Muscle of leg (tissue), 16 donors: ENCODE measurements at places on chromosomes 4 and X. TPM values are rescaled to one million over a fixed set of nuclear protein-coding genes. Genes with fewer than 3 reads are reported as not detected.

The KDR gene
- 60.7 TPM for polyA plus RNA-seq

The ZNF141 gene
- polyA plus RNA-seq, result 10.8 TPM

DNA sequence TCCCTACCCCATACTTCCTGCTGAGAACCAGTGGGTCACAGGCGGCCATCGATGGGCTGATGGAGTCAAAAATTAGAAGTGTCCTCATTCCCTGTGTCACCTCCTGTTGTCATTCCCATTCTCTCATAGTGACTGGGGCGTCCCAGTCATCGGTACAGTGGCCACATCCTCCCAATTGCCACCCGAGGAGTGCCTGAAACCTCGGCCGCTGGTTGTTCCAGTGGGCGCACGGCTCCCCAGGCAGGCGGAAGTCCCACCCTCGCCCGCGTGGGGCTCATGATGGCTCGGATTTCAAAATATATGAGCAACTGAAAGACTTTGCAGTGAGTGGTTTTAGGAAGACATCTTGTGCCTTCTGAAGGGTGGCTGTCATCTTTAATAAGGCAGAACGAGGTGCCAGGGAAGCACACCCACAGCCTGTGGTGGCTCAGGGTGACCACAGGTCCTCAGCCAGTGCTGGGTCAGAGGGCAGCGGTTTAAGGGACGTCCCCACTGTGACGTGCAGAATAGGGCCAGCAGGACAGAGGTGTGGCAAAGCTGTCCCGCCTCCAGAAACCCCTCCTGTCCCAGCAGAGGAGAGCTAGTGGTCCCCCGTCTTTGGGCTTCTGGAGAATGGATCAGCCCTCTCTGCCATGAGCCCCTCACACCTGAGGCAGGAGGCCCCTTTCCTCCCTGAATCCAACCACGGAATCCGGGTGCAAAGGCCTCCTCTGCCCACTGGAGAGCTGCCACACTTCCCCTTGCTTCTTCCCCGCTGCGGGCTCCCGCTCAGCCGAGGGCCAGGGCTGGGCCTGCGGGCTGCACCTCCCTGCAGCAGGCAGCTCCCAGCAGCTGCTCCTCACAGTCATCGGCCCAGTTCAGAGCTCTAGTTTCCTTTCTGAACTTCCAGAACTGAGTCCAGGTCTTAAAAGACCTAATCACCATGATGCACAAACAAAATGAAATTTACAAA, 90.4 kb downstream of the ABLIM2 start:
- no peak for DNase-seq

The KLHL5 gene
- 17.0 TPM for polyA plus RNA-seq

- no peak for DNase-seq
Measured at GRCh38 chr4:57162499-57163019, 52.4 kb upstream of the IGFBP7 start.

GRCh38 chrX:68419975-68420374, 13.3 kb downstream of the OPHN1 start:
- peak; percentile 27 for DNase-seq

- DNase-seq, result no peak
Measured at GRCh38 chr4:98749206-98749605, 90.8 kb upstream of the TSPAN5 start.

The YY2 gene
- polyA plus RNA-seq, result 2.5 TPM

The TMEM271 gene
- 0.32 TPM for polyA plus RNA-seq

GRCh38 chr4:38523524-38524448, 140.2 kb upstream of the KLF3 start:
- DNase-seq, result peak; percentile 57

DNA sequence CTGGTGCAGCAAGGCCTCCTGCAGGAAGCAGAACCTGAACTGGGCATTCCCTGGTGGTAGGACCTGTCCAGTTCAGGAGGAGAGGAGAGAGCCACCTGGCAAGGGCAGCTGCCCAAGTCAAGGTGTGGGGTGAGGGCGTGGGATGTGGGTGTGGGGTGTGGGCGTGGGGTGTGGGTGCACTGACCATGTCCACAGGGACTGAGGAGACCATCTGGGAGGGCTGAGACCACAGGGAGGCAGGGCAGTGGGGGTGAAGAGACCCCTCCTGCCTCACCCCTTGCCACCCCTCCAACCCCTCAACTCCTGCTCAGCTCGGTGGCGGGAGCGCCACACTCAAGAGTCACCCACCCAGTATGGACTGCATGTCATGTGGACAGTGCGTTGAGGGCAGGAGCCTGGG, 117.9 kb downstream of the CPZ start:
- no peak for DNase-seq
